HEK293T (cell line): ENCODE measurements at places on chromosomes 11 and 22.

DNA sequence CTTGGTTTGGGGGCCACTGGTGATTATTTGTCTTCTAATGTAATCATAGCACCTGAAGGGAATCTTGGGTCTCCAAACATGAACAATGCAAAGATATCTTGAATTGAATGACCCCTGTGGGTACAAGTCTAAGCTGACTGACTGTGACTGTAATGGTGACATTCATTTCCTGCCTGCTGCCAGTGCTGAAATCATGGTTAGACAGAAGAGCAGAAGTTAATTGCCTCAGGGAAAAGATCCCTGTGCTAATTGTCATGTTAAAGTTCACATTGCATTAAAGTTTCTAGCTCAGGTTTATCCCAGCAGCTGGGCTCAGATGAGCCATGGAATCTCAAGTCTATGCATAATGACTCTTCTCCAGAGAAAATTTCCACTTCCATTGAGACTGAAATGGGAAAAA, 772.0 kb downstream of the ETS1 start:
- DNase-seq, result no peak

GRCh38 chr11:116085031-116085635, 580.9 kb upstream of the CADM1 start:
- DNase-seq, result no peak

DNA sequence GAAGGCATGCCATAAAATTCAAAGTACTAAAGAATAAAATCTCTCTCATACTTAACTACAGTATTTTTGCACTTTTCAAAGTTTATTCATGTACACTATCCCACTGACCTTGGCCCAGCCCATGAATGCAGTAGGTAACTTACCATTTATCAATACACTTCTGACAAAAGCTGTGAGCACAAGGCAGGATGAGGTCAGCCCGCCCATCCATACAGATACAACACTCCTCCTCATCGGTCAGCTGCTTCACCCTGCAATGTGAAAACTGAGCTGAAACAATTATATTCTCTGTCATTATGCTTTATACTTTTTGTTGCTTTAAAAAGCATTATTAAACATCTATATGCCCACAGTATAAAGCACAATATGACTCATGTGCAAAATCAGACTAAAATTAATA, 22.1 kb downstream of the RNF141 start:
- no peak for DNase-seq

GRCh38 chr11:62656796-62657429, 3.8 kb upstream of the INTS5 start:
- DNase-seq, result no peak

GRCh38 chr11:19962801-19963175, 197.5 kb downstream of the DBX1 start:
- no peak for DNase-seq

- no peak for DNase-seq
Measured at GRCh38 chr11:6927030-6927617, 898 bp downstream of the ZNF215 start.

DNA sequence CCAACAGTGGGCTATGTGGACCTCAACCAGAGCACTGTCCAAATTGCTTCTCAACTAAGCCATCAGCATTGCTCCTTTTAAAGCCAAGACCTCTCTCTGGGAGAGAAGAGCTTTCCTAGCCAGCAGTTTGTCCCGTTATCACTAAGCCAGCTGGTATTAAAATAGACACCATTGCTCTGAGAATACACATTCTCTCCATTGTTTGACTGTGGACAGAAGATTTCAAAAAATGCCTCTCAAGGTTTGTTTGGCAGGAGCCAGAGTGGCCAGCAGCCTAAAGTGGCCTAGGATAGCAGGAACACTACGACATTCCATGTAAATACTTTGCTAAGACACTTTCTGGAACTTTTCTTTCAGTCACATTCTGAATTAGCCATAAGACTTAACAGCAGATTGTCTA, 41.3 kb downstream of the EIF4ENIF1 start:
- DNase-seq, result no peak

DNA sequence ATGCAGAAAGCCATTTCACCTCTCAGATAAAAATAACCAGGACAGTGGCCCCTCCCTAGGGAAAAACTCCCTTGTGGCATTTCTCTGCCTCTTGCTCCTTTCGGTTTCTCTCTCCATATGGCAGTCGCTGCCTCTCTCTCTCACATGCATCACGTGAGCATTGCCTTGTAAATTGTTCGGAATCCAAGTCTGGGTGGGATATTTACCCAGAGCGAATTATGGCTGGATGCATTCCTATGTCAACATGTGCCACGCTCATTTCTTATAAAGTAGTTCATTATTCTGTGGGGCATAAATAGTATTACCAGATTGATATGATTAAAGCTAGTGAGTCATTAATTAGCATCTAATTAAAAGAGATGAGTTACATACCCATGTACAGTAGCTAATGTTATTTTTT, 392.9 kb downstream of the INSC start:
- no peak for DNase-seq

DNA sequence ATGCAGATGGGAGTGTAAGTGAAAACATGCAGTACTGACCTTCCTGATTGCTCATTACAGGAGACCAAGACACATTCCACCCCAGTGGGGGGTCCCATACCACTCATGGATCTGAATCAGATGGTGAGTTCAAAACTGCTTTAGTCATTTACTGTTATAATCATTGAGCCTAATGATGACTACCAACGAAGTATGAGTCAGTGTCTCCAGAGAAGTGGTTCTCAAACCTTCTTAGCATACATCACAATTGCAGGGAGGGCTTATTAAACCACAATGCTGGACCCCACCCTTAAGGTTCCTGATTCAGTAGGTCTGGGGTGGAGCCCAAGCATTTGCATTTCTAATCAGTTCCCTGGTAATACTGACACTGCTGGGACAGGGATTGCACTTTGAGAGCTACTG, 75.8 kb downstream of the CD44 start:
- DNase-seq, result no peak

GRCh38 chr11:113178381-113179070, 135.9 kb upstream of the TTC12 start:
- DNase-seq, result no peak

DNA sequence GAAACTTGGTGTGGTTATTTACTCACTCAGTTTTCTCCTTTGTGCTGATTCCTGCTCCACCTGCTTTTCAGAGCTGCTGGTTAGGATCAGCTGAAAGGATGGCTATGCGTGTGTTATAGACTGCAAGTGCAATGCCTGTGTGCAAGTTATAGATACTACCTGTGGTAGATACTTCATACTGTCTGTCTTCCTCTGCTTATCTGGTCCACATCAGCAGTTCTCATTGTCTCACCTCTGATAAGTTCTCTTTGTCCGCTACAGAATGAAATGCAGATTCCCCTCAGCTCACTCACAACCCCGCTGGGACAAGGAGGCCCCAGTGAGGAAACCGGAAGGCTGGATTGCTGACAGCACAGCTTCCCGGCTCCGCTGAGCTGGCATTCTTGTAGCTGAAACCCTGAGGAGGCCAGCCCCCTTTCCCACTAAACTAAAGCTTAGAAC, 37.5 kb upstream of the LYVE1 start:
- DNase-seq, result peak; percentile 26

- DNase-seq, result no peak
Measured at GRCh38 chr11:117517097-117517496, 189.4 kb downstream of the CEP164 start.
